ENCODE measurements at places on chromosomes 12 and 14.
A peak's percentile ranks its signal among the peaks of the same experiment; 100 is the strongest.

- DNase-seq: no peak
These were observed 145.6 kb downstream of the DYRK2 start for GRCh38 chr12:67794161-67794560.

DNA sequence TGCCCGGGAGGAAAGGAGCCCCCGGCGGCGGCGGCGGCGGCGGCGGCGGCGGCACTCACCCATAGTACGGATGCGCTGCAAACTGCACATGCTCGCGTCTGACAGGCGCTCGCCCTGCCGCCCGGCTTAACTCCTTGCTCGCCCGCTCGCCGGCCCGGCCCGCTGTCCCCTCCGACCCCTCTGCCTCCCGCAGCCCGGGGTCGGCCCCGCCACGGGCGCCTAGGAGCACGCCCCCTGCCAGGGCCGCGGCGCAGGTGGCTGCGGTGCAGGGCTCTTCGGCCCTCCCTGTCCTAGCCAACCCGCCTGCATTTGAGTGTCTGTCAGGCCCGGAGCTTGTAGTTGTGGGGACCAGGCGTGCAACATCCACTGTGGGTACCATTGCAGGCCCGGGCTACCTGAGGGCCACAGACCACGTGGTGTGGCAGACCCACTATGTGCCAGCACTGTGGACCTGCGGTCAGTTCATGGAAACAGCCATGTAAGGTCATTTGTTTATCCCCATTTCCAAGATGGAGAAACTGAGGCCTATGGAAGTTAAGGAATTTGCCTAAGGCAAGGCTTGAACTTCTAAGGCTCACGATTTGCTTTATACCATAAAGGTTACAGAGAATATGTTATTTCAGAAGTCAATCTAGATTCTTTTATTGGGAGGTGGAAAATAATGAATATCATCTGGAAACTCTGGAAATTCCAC, 17.6 kb upstream of the PLEKHH1 start:
- no peak for DNase-seq

DNA sequence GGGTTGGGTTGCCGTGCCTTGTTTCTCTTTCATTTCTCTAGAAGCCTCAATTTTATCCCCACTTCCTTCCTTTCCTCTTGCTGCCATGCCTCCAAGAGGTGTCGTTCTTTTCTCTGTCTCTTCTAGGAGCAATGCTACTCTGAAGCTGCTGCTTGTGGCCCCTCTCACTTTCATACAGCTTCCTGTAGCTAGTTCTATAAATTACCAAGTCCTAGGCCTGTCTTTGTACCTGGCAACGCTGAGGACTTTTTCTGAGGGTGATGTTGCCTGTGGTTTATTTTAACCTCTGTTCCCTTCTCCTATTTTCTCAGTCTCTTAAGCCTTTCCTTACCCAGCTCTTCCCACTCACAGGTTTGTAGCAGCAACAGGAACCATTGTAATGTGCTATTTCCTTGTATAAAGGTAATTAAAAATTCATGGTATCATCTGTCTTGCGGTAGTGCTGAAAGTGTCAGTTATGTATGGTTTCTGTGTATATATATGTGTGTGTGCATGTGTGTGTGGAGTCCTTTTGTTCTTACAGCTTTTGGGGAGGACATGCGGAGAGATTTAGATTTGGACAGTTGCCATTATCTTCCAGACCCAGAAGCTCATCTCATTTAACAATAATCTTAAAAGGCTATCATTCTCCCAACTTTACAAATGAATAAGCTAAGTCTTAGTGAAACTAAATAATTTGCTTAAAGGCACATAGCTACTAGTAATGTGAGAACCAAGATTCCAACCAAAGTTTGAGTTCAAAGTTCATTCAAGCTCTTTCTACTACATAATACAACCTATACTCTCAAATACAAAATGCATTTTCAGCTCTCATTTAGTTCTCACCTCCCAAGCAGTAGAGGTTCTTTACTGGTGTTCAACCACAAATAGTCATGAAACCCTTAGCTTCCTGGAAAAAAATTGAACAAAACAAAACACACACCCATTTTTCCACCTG, 43.8 kb downstream of the DDHD1 start:
- DNase-seq: peak; percentile 23

GRCh38 chr12:48279601-48280000, 71.1 kb downstream of the ZNF641 start:
- no peak for DNase-seq

DNA sequence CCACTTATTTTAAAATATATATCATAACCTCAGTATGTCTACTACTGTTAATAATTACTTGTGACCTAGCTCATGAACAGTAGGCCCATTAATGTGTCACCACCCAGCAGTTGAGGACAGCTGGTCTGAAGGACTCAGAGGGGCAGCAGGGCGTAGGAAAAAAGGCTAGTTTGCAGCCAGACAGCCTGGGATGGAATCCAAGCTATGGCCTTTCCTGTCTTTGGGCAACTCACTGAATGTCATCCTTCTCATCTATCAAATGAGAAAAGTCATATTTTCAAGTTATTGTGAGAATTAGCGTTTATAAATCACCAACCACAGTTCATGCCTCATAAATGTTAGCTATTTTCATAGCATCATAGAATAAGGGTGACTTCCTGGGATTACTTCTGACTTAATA, 12.3 kb downstream of the DENND5B start:
- no peak for DNase-seq

GRCh38 chr12:103913100-103913499, 17.1 kb upstream of the HSP90B1 start:
- DNase-seq: no peak

DNA sequence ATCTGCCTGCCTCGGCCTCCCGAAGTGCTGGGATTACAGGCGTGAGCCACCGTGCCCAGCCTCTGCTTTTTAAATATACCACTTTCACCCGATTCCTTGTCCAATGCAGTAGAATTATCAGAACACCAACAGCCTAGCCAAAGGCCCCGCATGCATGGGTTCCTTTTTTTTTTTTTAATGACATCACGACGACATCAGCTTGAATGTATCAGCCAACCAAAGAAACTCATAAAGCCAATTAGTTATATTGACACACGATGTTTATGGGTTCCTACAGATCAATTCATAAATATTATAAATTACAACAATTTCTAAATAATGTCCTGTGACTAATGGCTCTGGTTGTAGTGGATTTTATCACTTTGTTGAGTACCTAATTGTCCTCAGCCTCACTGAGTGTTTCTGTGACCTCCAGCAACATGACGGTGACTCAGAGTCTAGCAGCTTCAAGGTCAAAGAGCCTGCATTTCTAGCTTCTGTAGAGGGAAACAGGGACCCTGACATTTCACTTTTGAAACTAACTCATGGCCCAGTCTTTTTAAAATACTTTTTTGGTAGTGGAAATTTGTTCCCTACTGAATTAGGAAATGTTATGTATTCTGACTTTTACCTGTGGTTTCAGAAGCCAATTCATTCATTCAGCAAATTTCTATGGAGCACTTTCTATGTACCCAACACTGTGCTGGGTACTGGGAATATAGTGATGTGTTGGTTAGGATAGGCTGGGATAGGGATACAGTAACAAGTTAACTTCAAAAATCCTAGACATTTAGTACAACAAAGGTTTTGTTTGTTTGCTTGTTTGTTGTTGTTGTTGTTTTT, 144.1 kb downstream of the SUDS3 start:
- DNase-seq: no peak

DNA sequence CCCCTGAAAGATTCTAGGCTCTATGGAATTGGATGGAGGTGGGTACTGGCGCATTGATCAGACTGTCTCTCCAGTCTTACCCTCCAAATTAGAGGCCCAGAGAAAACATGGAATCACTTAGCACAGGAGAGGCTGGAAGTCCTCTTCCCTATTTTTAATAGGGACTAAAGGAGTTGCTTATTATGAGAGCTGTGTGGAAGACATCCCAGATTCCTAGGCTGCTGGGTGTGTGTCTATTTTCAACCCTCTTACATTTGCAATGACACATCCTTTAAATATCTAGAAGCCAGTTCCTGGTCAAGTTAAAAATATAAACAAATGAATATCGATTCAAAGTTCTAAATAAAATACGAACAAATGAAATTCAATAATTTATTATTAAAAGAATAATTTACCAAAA, 58.3 kb upstream of the ARID2 start:
- DNase-seq: peak; percentile 40

DNA sequence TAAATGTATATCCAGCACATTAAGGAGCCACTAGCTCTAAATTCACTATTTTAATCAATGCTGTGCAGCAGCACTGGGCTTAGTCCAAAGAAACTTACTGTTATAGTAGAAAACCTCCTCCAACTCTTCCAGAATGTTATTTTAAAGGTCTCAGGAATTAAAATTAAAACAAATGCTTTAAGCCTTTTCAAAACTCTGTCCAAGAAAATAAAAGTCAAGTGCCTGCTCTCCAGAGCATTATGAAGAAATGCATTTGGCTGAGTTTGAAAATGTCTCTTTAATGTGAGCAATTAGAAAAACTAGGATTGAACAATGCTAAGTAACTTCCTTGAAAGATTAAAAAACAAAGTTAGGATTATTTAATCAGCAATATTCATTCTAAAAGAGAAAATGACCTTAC, 322.4 kb upstream of the DCN start:
- no peak for DNase-seq

DNA sequence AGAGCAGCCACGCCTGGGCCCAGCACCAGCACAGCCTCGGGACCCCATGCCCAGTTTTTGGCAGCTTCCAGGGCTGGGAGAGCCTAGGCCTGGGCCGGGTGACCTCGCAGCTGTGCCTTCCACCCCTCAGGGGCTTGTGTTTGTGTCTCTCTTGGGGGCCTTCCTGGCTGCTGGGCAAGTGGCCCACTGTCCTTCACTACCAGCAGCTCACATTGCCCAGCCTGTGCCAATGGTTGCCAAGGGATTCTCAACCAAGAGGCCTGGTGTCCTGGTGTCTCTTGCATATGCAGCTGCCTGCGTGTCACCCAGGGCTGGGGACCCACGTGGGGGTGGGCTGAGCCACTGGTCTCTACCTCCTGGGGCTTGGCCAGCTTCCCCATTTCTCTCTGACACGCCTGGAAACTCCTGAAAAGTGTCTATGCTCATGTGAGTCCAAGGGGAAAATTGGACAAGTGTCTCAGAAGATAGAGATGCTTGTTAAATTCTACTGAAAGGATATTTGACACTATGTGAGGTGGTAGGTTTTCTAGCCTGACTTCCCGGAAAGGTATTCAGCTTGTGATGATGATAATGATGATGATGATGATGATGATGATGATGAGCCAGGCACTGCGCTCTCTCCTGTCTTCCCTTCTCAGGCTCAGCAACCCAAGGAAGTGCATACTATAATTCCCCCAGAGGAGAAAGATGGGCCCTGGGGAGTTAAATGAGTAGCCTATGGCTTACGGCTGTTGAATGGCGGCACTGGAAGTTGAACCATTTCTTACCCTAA, 48.8 kb upstream of the ESRRB start:
- no peak for DNase-seq

DNA sequence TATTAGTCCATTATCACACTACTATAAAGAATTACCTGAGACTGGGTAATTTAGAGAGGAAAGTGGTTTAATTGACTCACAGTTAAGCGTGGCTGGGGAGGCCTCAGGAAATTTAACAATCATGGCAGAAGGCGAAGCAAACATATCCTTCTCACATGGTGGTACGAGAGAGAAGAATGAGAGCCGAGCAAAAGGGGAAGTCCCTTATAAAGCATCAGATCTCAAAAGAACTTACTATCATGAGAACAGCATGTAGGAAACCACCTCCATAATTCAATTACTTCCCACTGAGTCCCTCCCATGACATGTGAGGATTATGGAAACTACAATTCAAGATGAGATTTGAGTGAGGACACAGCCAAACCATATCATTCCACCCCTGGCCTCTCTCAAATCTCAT, 422.6 kb downstream of the MDGA2 start:
- DNase-seq: no peak

DNA sequence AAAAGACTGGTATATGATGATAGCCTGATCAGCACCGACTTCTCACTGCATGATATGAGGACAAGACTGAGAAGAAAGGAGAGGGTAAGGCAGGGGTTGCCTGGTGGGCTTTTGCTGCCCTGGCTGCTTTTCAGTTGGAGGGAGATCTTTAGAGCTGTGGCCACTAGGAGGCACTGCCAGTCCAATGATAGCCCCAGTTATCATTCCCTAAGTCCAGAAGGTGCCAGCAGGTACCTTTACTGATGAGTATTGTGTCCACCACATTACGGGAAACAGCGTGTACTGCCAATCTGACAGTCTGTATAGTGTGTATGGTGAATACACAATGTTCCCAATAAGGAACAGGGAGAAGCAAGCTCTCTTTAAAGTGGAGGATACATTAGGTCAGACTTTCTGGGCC, 55.8 kb upstream of the CCDC175 start:
- no peak for DNase-seq

GRCh38 chr12:2298556-2299200, 245.9 kb downstream of the CACNA1C start:
- no peak for DNase-seq

All from umbilical cord (tissue), 2 donors.